Spinal cord (tissue), 10 donors: ENCODE measurements at places on chromosomes 3 and 15.

- no peaks in the 10 kb centered on the region for H3K36me3 ChIP-seq
- no peaks in the 10 kb centered on the region for H3K27me3 ChIP-seq
- no peaks in the 10 kb centered on the region for H3K4me1 ChIP-seq
Measured at GRCh38 chr15:50024281-50024680, 94.8 kb downstream of the ATP8B4 start.

GRCh38 chr3:25427942-25428788, at the start of gene RARB:
RARB (plus strand) TSS chr3:25428263; CDS start chr3:25428732, 469 bp downstream.
- H3K4me1 ChIP-seq, result no peaks in the 10 kb centered on the region
- H3K27ac ChIP-seq, result peak within 1 kb of the TSS; percentile 99
- peak within 1 kb of the TSS; percentile 91 for H3K4me3 ChIP-seq
- H3K27me3 ChIP-seq, result peaks cover 2% of the 10 kb centered on the region
- no peaks in the 10 kb centered on the region for H3K36me3 ChIP-seq

- no peaks in the 10 kb centered on the region for H3K27me3 ChIP-seq
- H3K4me3 ChIP-seq, result no peak overlapping the region
- H3K27ac ChIP-seq, result peak overlapping the region; percentile 62
- peaks cover 21% of the 10 kb centered on the region for H3K4me1 ChIP-seq
- DNase-seq, result no peak
- peaks cover 22% of the 10 kb centered on the region for H3K36me3 ChIP-seq
Measured at GRCh38 chr3:195111319-195111705, 159.6 kb downstream of the XXYLT1 start.

GRCh38 chr3:131140891-131141290, 114.2 kb downstream of the NEK11 start:
- H3K4me3 ChIP-seq, result no peak overlapping the region
- no peak for DNase-seq
- H3K27ac ChIP-seq, result no peak overlapping the region
- no peaks in the 10 kb centered on the region for H3K36me3 ChIP-seq
- no peaks in the 10 kb centered on the region for H3K27me3 ChIP-seq

GRCh38 chr3:150379469-150379868, 28.6 kb upstream of the TSC22D2 start:
- no peak for DNase-seq
- no peaks in the 10 kb centered on the region for H3K27me3 ChIP-seq
- no peak overlapping the region for H3K27ac ChIP-seq
- no peaks in the 10 kb centered on the region for H3K36me3 ChIP-seq
- no peak overlapping the region for H3K4me3 ChIP-seq
- no peaks in the 10 kb centered on the region for H3K4me1 ChIP-seq

DNA sequence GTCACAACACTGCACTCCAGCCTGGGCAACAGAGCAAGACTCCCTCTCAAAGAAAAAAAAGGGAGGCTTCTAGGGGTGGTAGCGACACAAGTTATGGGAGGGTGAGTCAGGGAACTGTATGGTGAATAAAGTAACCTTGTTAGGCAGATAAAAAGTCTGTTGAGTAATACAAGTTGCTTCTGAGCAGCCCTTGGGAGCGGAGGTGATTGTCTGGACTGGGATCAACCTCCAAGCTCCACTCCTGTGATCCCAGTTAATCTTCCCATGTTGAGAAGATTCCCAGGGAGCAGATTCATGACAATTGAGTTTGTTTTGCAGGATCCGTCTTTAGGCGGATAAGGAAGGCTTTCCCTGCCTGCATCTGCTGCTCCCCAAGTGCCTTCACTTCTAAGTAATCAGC, 335.9 kb downstream of the THSD4 start:
- H3K36me3 ChIP-seq, result no peaks in the 10 kb centered on the region
- DNase-seq, result no peak
- H3K27ac ChIP-seq, result no peak overlapping the region
- no peaks in the 10 kb centered on the region for H3K27me3 ChIP-seq
- H3K4me3 ChIP-seq, result no peak overlapping the region

DNA sequence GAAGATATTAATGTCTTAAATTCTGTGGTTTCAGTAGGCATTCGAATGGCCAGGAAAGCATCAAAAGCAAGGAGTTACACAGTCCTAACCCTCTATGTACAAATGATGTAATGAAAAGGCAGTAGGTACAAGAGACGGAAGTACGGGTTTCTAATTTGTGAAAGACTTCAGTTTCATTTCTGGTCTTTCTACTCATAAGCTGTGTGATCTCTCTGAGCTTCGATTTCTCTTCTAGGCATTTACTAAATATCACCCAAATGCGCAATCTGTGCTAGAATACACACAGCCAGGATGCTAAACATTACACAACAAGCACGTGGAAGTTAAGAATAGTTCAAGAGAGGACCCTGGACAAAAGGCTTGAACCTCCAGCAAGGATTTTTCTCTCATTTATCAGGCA, 17.9 kb upstream of the STIMATE start:
- H3K4me1 ChIP-seq, result no peaks in the 10 kb centered on the region
- no peaks in the 10 kb centered on the region for H3K27me3 ChIP-seq
- peaks cover 32% of the 10 kb centered on the region for H3K36me3 ChIP-seq
- H3K4me3 ChIP-seq, result no peak overlapping the region
- no peak for DNase-seq

- no peaks in the 10 kb centered on the region for H3K4me1 ChIP-seq
- no peak for DNase-seq
- H3K27me3 ChIP-seq, result no peaks in the 10 kb centered on the region
- no peak overlapping the region for H3K27ac ChIP-seq
- H3K36me3 ChIP-seq, result no peaks in the 10 kb centered on the region
Measured at GRCh38 chr15:83477172-83477807, 30.1 kb downstream of the SH3GL3 start.

DNA sequence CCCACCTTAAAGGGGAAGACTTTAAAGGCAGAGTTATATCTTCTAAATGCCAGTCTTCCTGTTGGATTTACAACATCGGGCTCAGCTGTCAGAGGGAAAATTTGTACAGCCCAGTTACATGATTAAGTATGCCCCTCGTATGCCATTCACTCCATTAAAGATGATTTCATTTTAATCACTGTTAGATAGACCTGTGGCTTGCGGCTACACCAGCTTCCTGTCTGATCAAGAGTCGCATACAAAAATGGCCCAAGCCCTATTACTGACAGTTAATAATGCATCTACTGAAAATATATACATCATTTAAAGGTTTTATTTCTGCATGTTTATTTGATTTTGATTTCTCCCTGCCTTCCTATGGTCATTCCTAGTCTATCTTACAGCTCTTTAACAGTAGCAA, 7.1 kb downstream of the EIF4E3 start:
- DNase-seq, result no peak
- H3K4me3 ChIP-seq, result no peak overlapping the region
- H3K36me3 ChIP-seq, result no peaks in the 10 kb centered on the region
- no peak overlapping the region for H3K27ac ChIP-seq
- H3K4me1 ChIP-seq, result no peaks in the 10 kb centered on the region

DNA sequence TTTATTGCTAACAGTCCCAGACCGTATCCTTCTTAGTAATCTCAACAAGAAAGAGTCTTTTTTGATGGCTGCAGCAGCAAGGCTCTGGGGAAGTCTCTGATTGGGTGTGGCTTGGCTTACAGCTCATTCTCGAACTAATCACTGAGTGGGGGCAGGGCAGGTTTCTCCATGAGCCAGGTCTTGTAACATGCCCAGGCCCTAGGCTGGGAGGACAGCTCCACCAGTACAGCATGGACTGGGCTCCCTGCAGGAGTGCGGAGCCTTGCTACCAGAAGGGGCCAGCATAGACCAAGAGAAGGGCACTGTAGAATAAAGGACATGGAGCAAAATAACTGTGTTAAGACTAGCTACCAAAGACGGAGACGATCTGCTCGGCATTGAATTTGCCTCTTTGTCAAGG, 7.2 kb downstream of the CD276 start:
- no peak overlapping the region for H3K4me3 ChIP-seq
- no peaks in the 10 kb centered on the region for H3K27me3 ChIP-seq
- H3K36me3 ChIP-seq, result peaks cover 12% of the 10 kb centered on the region
- peaks cover 24% of the 10 kb centered on the region for H3K4me1 ChIP-seq
- DNase-seq, result no peak

GRCh38 chr3:4985330-4986174, 6.3 kb downstream of the BHLHE40 start:
- no peak for DNase-seq
- peaks cover 37% of the 10 kb centered on the region for H3K4me1 ChIP-seq
- H3K4me3 ChIP-seq, result no peak overlapping the region
- peaks cover 5% of the 10 kb centered on the region for H3K27me3 ChIP-seq

- peaks cover 65% of the 10 kb centered on the region for H3K4me1 ChIP-seq
- DNase-seq, result no peak
- H3K4me3 ChIP-seq, result no peak overlapping the region
- H3K36me3 ChIP-seq, result no peaks in the 10 kb centered on the region
Measured at GRCh38 chr15:66142285-66142684, 111.3 kb downstream of the MEGF11 start.

DNA sequence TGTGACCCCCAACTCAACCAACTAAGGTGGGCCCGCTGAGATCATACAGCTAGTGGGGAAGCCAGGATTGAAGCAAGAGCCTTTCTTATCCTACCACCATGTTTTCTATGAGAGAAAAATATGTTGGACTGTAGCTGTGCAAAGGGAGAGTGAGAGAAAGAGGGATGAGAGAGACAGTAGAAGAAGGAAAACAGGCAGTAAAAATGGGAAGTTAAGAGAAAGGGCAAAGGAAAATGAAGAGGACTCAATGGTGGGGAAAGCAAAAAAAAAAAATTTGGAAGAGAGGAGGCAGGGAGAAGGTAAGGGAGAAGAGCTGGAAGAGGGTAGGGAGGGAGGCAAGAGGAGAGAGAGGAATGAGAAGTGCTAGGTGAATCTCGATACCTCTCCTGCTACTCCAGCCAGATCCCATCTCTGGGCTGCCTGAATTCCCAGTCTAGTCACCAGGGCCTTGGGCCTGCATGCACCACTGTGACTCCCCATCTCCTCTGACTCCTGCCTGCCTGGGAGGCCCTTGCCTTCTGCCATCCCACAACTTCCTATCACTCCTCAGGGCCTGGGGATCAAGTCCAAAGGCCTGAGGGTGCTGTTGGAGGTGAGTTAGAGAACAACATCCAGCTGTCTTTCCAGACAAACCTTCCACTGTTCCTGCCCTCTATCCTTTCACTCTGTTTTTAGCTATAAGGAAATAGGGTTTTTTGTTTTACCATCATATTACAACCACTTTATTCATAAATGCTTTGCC, 15.7 kb downstream of the FAM81A start:
- H3K27ac ChIP-seq, result no peak overlapping the region
- no peaks in the 10 kb centered on the region for H3K4me1 ChIP-seq
- H3K27me3 ChIP-seq, result no peaks in the 10 kb centered on the region
- H3K36me3 ChIP-seq, result no peaks in the 10 kb centered on the region
- H3K4me3 ChIP-seq, result no peak overlapping the region

- no peak for DNase-seq
- H3K4me3 ChIP-seq, result no peak overlapping the region
- H3K36me3 ChIP-seq, result no peaks in the 10 kb centered on the region
- H3K27me3 ChIP-seq, result no peaks in the 10 kb centered on the region
Measured at GRCh38 chr3:155202626-155203025, 90.9 kb downstream of the STRIT1 start.

DNA sequence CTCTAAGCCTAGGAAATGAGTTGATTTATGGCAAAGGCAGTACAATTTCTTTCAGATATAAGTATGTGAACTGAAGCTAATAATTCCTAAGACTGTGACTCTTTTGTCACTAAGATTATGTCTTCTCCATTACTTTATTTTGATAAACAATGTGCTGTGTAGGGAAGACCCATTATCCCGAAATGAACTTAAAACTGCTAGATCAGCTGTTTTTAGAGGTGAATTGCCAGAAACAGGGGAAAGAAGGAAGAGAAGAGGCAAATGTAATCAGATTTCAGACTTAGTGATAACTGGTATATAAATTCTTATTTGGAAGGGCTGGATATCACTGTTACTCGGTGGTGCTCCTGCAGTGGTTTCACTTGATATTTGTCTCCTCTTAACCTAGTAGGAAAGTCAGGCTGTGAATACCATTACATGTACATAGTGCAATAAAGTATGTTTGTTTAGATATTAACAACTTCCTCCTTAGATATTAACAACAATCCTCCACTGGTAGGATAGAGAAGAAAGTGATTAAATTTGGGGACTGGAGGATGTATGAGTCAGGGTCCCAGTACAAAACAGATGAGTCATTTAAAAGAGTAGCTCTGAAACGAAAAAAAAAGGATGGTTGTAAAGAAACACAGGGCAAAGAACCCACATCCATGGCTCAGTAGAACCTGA, 338.5 kb upstream of the KCNH8 start:
- no peaks in the 10 kb centered on the region for H3K36me3 ChIP-seq
- H3K27ac ChIP-seq, result no peak overlapping the region
- H3K4me1 ChIP-seq, result no peaks in the 10 kb centered on the region

GRCh38 chr3:72692990-72693389, 155.3 kb downstream of the SHQ1 start:
- no peak overlapping the region for H3K4me3 ChIP-seq
- DNase-seq, result no peak
- peaks cover 13% of the 10 kb centered on the region for H3K4me1 ChIP-seq
- no peaks in the 10 kb centered on the region for H3K36me3 ChIP-seq
- peaks cover 3% of the 10 kb centered on the region for H3K27me3 ChIP-seq

DNA sequence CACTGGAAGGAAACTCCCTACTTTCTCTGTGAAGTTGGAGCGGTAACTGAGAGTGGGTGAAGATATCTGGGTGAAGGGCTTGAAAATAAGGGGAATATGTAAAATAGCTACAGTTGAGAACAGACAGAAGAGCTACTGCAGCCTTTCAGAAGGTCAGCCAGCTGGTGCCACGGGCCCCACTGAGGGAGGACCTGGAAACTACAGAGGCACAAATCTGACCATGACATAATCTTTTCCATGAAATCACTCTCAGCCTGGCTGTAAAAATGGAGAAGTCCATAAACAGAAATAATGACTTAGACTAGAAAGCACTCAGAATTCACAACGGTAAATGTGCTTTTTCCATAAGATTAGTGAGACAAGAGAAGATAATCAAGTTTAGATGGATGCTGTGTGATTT, 46.4 kb downstream of the ST3GAL6 start:
- no peak overlapping the region for H3K4me3 ChIP-seq
- no peaks in the 10 kb centered on the region for H3K4me1 ChIP-seq
- no peaks in the 10 kb centered on the region for H3K27me3 ChIP-seq
- no peak for DNase-seq

DNA sequence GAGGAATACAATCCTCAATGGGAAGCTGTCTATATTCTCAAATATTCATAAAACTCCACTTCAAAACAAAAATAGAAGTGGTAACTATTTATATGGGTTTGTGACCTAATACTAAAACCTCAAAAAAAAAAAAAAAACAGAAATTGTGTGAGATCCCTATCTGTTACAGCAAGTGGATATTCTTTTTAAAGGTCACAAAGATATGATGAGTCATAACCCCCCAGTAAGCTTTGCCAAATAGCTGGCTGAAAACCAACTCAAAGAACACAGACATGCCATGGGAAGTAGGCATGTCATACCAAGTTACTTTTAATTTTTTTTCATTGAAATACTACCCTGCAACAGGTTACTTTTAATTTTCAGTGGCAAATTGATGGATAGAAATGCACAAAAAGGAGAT, 62.5 kb downstream of the CBLB start:
- no peak overlapping the region for H3K4me3 ChIP-seq
- H3K4me1 ChIP-seq, result no peaks in the 10 kb centered on the region
- no peak overlapping the region for H3K27ac ChIP-seq
- no peaks in the 10 kb centered on the region for H3K36me3 ChIP-seq

GRCh38 chr3:136731274-136731884, 20.8 kb downstream of the STAG1 start:
- H3K4me3 ChIP-seq, result no peak overlapping the region
- no peak for DNase-seq
- H3K36me3 ChIP-seq, result no peaks in the 10 kb centered on the region
- peaks cover 11% of the 10 kb centered on the region for H3K4me1 ChIP-seq
